HFFc6 (cell line): ENCODE measurements at places on chromosomes 6 and 20.

GRCh38 chr6:161443848-161444247 lies 170.0 kb upstream of the AGPAT4 start:
- no peak for DNase-seq

DNA sequence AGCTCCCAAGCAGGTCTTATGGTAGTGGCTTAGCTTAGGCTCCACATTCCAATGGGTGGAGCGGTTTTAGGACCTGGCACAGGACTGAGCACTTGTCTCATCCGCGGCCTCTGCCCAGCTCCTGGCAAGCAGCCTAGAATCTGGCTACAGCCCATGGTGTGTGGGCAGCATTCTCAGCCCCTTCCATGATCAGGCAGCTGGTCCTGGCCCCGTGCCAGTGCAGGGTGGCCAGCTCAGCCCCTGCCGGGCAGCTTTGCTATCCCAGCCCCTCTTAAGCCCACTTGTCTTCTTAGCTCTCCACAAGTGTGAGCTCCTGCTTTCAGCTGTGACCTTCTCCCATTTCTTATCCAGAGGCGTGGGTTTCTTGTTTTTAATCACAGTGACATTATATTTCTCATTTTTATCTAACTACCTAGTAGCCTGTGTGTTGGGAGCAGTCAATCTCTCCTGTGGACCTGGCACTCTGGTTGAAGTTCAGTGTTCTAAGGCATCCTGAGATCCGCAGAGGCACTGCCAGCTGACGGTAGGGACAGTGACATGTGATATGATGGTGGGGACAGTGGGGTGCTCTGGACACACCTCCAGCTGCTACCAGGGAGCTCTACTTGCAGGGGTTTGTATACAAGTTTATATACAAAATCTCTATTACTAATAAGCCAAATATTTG lies 119.9 kb upstream of the PRND start:
- no peak for DNase-seq

DNA sequence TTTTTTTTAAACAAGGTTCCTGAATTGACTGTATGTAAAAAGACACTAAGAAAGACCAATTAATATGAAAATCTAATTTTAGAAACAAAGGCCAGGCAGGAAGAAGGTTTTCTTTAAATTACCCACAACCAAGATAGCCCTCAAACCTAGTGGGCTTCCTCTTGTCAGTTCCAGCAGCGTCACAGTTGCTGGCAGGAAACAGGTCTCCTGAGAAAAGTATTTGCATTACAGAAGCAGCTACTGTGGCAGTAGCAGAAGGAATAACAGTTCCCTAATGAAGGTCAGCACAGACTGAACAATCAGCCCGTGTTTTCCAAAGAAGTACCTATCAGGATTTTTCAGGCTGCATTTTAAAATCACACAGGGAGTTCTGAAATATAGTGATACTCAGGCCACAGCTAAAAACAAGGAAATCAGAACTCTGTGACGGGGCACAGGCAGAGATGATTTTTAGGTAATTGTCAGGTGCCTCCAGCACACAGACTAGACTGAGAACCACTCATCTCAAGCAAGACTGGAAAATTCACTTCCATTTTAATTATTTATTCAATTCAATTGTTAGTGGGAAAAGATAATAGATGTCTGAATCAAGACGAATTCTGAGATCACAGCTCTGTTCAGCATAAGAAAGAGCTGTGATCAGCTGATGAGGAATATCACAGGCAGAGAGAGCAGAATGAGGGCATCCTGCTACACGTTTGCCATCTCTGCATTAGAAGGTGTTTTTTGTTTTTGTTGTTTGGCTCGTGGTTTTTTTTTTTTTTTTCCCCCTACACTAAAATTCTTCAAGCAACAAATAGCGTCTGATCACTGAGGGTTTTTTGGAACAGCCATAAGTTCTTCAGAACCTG lies 230.5 kb upstream of the KHDRBS2 start:
- no peak for DNase-seq

GRCh38 chr6:123629258-123629941 lies 7.3 kb downstream of the TRDN start:
- no peak for DNase-seq

DNA sequence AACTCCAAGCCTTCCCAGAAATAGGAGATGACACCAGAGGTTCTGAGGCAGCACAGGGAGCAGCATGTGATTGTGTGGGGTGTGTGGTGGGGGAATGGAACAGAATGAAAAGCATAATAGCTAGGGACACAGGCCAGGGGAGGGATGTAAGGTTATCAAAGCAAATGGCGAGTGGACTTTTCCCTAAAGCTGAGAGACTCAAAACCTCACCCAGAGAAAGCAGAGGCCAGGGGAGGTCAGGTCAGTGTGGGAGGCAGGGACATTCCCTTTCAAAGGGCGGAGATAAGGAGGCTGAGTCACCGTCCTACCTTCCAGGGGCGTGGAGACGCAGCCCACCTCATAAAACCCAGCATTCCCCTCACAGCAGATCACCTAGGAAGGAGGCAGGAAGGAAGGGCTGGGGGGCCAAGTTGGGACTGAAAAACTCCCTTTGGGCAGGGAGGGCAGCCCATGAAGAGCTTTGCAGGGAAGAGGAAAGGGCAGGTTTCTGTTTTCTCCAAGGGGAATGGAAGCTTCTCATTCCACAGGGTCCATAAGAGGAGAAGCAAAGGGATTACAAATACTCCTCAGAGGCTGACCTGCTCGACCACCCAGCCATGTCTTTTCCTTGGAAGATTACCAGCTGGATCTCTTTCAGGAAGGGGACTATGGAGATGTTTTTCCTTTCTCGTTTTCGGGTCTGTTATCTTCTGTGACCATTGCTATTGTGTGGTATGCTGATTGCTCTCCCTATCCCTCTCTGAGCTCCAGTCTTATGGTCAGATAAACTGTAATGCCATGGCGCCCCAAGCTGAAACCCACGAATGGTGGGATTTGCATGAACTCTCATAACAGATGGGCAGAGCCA lies 9.6 kb upstream of the LY6G5C start:
- DNase-seq: no peak

GRCh38 chr6:74447013-74447412 lies 751.0 kb downstream of the CD109 start:
- DNase-seq: peak; percentile 58

DNA sequence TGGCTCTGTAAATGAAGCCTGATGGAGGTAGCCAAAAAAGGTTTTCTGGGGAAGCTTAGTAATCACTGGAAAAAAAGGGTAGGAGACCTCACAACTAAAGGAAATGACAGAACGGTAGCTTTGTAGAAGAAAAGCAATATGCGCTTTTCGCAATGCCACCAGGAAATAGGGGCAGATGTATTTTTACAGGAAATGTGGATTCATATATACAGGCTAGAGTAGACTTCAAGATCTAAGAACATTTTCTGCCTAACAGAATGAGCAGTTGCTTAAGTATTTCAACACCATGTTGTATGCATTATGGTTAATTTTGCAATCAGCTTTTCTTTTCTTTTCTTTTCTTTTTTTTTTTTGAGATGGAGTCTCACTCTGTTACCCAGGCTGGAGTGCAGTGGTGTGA lies 219.6 kb downstream of the CD83 start:
- no peak for DNase-seq

DNA sequence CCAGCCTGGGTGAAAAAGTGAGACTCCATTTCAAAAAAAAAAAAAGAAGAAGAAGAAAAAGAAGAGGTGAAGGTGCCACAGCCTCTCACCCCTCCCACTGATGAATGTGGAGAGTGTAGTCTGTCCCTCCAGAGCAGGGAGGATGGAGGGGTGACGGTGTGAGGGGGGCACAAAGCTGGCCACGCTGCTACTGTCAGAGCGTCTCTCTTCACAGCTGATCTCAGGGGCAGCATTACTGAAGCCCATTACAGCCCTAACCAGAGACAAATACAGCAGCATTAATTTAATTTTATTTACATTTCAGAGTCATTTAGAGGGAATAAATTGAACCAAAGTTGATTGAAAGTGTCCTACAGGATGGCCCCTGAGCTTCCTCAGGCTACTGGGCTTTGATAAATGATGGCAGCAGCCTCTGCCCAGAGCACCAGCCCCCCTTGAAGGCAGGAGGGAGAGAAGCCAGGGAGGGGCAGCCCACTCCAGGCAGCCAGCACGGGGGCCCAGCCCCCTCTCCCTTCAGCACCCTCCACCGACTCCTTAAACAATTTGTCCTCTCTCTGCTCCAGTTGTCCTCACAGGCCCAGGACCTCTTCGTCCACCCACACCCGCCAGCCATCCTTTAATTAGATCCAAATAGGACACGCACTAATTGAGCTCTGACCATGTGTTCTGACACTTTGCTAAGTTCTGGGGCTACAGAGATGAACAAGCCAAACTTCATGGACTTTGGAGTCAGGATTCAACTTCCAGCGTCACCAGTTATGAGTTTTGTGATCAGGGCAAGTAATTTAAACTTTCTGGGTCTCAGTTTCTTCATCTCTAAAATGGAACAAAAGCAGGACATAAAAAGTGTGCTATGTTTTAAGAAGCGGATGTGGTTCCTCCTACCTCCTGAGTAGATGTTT lies 18.6 kb upstream of the ZFAND3 start:
- DNase-seq: no peak

DNA sequence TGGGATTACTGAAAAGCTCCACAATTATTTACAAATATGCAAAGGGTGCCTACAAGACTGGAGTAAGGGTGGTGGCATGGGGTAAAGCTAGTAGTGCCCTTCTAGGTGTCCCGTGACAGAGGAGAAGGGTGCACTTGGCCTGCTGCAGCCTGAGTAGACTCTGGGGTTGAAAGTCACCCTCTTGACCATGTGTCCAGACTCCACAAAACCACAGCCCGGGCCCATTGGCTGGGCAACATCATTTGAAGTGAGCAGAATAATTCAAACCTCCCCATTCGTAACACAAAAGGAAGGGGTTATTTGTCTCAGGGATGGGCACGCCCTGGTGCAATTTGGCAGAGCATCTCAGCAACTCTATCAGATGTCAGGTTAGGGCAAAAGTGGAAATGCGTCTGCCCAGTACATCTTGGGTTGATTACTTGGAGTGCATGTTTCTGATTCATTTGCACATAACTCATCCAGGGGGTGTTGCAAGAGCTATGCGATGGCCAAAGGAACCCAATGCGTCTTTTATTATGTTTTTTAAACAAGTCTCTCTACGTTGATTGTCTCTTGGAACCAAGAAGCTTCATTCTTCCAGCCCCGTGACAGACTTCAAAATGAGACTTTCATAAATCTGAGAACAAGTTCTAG lies 56.7 kb downstream of the ISM1 start:
- DNase-seq: no peak

GRCh38 chr20:35307666-35308653 lies 15.7 kb upstream of the FAM83C start:
- DNase-seq: peak; percentile 75

GRCh38 chr6:135300576-135300975 lies 119.5 kb downstream of the MYB start:
- no peak for DNase-seq

GRCh38 chr6:74320074-74320473 lies 624.1 kb downstream of the CD109 start:
- no peak for DNase-seq

DNA sequence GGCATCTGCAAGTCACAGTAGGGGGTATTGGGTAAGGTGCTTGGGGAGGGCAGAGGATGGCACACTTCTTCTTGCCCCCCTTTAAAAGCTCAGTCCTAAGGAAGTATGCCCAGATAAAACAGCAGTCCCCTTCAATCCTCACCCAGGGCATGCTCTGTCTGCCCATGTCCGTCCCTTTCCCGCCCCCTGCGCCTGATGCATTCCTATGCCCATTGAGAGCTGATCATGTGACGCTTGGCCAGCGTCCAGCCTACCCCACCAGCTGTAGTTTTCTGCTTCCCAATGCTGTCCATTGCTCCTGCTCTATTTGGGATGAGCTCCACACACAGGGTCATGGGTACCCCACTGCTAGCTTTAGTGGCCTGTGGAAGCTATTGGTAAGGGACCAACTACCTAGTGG lies 8.3 kb downstream of the SIGLEC1 start:
- DNase-seq: no peak

DNA sequence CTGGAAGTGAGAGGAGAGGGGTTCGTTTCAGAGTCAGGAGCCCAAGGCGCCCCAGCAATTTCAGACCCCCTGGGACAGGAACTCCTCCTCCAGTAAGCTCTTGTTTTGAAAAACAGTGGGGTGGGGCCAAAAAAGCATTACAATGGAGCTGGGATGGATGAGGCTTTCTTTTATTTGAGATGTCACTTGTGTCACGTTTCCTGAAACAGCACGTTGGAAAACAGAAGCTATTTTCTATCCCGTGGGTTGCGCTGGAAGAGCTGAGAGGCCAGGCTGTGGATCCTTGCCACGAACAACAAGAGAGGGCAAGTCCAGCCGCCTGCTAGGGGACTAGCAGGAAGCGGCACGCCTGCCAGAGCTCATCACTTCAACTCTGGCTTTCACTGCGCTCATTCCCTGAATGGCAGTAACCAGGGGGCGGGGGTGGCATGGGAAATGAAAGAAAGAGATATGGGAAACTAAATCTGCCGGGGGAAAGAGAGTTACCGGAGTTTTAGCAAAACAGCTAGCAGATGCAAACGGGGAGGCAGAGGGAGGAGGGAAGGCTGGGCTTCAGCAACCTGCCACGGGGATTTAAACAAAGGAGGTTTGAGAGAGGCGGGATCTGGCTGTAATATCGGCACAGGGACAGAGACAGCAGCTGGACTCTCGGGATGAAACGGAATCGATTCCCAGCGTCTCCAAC lies 34.6 kb downstream of the GCNT2 start:
- no peak for DNase-seq

DNA sequence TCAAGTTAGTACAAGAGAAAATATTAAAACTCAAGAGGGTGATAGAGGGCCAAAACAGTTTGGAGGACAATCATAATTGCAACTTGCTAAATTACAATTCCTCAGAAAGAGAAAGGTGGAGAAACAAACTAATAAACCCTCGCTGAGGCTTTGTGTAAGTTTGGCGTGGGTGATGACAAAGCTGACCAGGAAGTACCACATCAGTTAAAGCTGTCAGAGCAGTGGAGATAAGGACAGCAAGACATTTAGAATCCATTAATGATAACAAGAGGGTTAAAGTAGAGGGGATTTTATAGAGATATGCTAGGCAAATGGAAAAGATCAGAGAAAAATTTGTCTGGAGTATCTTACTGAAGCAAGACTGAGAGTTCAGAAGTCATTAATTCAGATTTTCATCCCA lies 334.4 kb downstream of the TFAP2B start:
- DNase-seq: no peak

DNA sequence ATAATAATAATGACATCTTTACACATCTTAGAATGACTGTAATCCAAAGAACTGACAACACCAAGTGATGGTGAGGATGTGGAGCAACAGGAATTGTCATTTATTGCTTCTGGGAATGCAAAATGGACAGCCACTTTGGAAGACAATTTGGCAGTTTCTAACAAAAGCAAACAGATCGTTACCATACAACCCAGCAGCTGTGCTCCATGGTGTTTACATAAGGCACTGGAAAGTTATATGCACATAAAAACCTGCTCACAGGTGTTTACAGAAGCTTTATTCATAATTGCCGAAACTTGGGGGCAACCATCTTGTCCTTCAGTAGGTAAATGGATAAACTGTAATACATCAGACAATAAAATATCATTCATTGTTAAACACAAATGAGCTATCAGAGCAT lies 18.3 kb upstream of the ASF1A start:
- no peak for DNase-seq

DNA sequence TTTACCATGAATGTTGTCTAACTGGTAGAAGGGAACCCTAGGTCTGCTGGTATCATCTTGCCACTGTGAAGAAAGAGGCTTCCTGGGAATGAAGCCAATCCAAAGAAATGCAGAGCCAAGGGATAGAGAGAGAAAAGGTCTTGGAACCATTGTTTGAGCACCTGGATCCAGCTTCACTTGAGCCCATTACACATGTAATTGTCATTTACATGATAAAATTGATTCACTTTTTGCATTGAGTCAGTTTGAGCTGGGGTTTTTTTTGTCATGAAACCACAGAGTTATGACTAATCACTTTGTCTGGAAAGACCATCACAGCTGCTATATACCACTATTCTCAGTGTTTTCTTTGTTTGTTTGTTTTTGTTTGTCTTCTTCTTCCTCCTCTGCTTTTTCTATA lies 112.3 kb downstream of the CBLN4 start:
- no peak for DNase-seq
